ENCODE measurements at places on chromosomes 13 and 19.

- DNase-seq, result no peak
Observed at GRCh38 chr13:98691360-98691759, 61.1 kb downstream of the SLC15A1 start.

DNA sequence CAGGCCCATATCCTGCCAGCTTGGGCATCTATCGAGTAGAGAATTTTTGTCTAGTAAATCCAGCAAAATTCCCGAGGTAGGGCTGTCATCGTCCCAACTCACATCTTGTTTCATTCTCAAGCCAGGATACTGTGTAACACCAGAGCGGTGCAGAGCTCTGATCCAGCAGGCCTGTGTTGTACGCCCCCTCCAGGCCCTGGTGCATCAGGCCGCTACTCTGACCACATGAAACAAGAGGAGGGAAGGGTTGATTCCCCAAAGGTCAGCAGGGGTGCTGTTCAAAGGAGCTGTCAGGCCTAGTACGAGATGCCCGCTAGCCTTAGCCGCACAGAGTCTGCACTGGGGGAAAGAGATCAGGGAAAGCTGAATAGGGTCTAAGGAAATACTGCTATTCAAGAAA lies 276.0 kb downstream of the SLC7A1 start:
- no peak for DNase-seq

- no peak for DNase-seq
Observed at GRCh38 chr13:86201477-86201876, 402.3 kb upstream of the SLITRK6 start.

- DNase-seq, result no peak
Observed at GRCh38 chr13:111484959-111485358, 164.5 kb downstream of the TEX29 start.

DNA sequence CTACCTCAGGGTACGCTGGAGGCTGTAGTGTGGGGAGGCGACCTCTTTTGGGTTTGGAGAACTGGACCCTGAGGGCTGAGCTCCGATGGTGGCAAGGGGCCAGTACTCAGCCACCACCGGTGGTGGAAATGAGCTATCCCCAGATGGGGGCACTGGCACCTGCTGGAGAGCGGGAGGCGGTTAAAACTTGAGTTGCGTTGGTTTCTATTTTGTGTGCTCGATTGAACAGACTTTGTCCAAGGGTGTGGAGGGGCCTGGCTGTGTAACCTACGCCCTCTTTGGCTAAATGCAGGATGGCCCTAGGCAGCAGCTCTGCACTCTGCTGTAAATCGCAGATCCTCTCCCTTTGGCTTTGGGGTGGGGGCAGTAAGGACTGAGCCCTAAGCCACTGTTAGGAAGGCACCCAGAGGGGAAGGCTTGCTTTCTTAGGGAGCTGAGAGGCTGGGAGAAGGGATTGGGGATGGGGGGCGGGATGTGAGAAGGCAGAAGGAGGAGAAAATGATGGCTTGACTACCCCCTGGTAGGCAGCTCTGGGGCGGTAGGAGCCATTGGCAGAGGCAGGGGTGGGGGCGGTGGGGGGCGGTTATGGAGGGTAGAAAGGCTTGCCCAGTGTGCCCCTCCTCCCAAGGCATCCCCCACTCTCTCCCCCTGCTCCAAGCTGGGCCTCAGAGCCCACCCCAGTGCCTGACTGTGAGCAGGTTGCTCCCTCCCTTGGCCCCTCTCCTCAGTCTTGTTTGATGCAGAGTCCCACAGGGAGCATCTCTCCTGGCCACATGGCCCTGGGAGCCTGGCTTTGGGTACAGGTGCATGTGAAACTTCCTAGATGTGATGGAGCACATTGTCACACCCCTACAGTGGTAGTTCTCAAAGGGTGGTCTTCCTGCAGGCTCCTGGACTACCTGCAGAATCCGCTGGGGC lies 5.0 kb downstream of the VSTM2B start:
- no peak for DNase-seq

- DNase-seq, result no peak
Observed at GRCh38 chr13:106374631-106375030, 160.8 kb downstream of the EFNB2 start.

GRCh38 chr13:89695343-89696257 lies 1651.9 kb upstream of the MIR17HG start:
- no peak for DNase-seq

GRCh38 chr13:91745967-91746366 lies 347.5 kb downstream of the GPC5 start:
- no peak for DNase-seq

- no peak for DNase-seq
Observed at GRCh38 chr13:112447306-112447705, 71.2 kb downstream of the SPACA7 start.

GRCh38 chr13:92512852-92513251 lies 713.8 kb upstream of the GPC6 start:
- DNase-seq, result no peak

- no peak for DNase-seq
Observed at GRCh38 chr19:45828523-45828922, 13.4 kb upstream of the RSPH6A start.
